Naive thymus-derived CD4-positive, alpha-beta T cell (primary cell): ENCODE measurements at places on chromosomes 6 and 20. TPM values are rescaled to one million over a fixed set of nuclear protein-coding genes. Genes with fewer than 3 reads are reported as not detected.
A peak's percentile ranks its signal among the peaks of the same experiment; 100 is the strongest.

HLA-DQB2 gene
- not detected for polyA plus RNA-seq

CENPW gene
- 2.6 TPM for polyA plus RNA-seq

GRCh38 chr6:37920667-37921066 is 101.1 kb downstream of the ZFAND3 start:
- peaks cover 20% of the 10 kb centered on the region for H3K4me1 ChIP-seq
- DNase-seq, result no peak
- H3K27me3 ChIP-seq, result no peaks in the 10 kb centered on the region

DNA sequence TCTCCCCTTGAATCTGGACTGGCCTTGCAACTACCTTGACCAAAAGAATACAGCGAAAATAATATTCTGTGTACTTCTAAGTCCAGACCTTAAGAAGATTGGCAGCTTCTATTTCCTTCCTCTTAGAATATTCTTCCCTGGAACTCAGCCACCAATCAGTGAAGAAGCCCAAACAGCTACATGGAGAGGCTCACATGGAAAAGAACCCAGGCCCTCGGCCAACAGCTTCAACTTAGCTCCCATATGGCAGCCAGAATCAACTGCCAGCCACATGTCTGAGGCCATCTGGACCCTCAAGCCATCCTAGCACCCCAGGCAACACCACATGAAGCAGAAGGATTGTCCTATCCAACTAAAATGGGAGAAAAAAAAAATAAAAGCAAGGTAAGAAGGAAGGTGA is 178.8 kb downstream of the IBTK start:
- H3K27ac ChIP-seq, result no peak overlapping the region
- no peak for DNase-seq
- no peaks in the 10 kb centered on the region for H3K4me1 ChIP-seq
- no peaks in the 10 kb centered on the region for H3K27me3 ChIP-seq
- no peak overlapping the region for H3K4me3 ChIP-seq

DNA sequence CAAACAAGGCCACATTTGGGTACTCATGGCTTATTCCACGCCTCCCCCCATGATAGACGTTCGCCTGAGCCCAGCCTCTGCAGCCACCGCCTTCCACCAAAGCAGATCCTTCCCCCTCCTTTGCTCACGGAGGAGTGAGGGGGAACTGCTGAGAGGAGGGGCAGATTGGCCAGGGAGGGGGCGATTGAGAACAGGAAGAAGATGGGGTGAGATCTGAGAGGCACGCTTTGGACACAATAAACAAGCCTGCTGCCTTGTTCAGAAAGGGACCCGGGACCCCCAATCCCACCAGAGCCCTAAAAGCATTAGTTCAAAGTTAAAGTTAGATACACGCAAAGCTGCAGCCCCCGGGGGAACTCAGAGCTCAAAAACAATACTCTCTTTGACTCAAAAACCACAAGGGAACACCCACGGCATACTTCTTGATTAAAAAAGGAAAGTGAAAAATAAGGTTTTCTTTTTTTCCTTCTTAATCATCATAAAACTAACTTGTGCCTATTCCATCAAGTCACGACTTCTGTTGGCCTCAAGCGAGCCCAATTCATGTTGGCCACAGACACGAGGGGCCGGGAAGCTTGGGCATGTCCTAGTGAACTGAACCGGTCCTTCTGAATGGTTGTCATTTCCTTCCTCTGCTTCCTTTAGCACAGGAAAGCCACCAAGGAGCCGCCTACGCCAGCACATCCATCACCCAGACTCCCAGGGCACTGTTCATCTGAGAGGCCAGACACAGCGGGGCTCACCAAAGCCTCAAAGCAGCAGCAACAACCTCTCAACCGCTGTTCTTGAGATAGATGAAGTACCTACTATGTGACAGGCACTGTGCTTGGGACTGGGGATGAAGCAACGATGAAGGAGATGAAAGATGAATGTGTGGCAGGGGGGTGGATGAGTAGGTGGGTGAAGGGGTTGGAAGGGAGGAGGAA is 44.7 kb downstream of the NFATC2 start:
- no peaks in the 10 kb centered on the region for H3K27me3 ChIP-seq
- H3K4me1 ChIP-seq, result peaks cover 83% of the 10 kb centered on the region
- peak overlapping the region; percentile 44 for H3K4me3 ChIP-seq
- H3K36me3 ChIP-seq, result no peaks in the 10 kb centered on the region
- H3K27ac ChIP-seq, result peak overlapping the region; percentile 71

- H3K4me1 ChIP-seq, result peaks cover 5% of the 10 kb centered on the region
- H3K36me3 ChIP-seq, result no peaks in the 10 kb centered on the region
- H3K27ac ChIP-seq, result no peak overlapping the region
Observed at GRCh38 chr6:13725570-13725969, 13.9 kb upstream of the RANBP9 start.

GRCh38 chr6:33966536-33966935 is 162.7 kb upstream of the MLN start:
- DNase-seq, result no peak
- H3K27me3 ChIP-seq, result no peaks in the 10 kb centered on the region
- no peaks in the 10 kb centered on the region for H3K36me3 ChIP-seq
- no peak overlapping the region for H3K4me3 ChIP-seq
- no peaks in the 10 kb centered on the region for H3K4me1 ChIP-seq

DNA sequence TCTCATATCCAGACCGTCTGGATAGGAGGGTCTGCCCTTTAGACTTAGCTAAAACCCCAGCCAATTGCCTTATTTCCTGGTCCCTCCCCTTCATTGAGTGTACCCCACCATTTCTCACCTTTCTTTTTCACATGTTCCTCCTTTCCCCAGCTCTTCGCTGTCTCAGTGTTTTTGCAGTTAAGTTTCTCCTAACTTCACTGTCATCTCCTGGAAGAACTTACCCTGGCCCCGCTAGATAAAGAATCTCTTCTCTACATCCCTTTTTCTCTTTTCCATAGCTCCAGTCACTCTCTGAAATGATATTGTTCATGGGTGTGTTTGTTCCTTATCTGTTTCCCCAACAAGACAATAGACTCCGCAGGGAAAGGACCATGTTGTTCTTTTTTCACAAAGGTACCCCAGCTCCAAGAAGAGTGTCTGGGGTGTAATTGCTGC is 208.8 kb downstream of the TSHZ2 start:
- DNase-seq, result no peak
- no peaks in the 10 kb centered on the region for H3K36me3 ChIP-seq
- H3K4me1 ChIP-seq, result no peaks in the 10 kb centered on the region
- H3K4me3 ChIP-seq, result no peak overlapping the region
- no peaks in the 10 kb centered on the region for H3K27me3 ChIP-seq

DNA sequence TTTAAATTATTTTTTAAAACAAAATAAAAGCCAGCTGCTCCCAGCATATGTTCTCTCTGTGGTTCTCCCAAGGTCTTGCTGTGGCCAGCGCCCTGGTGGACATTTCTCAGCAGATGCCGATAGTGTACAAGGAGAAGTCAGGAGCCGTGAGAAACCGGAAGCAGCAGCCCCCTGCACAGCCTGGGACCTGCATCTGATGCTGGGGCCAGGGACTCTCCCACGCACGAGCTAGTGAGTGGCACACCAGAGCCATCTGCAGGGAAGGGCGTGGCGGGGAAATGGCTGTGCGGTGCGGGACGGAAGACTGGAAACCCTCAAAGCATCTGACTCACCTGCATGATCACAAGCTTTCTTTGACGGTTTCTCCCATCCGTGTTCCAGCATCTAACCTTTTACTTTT is 16.5 kb downstream of the GFRA4 start:
- H3K27ac ChIP-seq, result no peak overlapping the region
- H3K4me1 ChIP-seq, result no peaks in the 10 kb centered on the region
- no peak for DNase-seq
- no peaks in the 10 kb centered on the region for H3K27me3 ChIP-seq
- H3K4me3 ChIP-seq, result no peak overlapping the region

DNA sequence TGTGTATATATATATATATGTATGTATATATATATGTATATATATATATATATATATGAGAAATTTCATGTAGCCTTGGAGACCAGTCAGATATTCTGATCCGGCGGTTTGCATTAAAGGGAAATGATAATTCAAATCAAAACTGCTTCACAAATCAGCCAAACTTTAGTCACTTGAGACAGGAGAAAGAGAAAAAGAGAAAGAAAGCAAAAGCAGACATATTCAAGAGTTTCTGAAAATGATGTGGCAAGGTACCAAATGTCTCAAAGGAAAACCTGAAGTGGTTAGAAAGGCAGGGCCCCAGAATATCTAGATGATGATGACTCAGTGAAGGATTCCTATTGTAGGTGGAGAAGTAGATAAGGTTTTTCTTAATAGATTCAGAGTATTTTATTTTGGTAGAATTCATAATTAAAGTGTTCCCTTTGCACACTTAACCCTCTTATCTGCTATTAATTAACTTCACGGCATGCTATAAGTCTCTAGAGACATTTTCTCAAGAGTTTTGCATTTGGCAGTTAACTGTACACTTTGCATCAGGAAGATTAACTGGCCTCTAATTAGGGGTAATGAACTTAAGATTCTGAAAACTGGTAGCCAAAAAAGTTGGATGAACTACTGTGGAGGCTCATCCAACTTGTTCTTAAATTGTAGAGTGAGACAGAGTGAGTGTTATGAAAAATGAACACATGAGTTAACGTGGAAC is 50.1 kb upstream of the ASF1A start:
- H3K27me3 ChIP-seq, result no peaks in the 10 kb centered on the region
- DNase-seq, result no peak
- H3K4me1 ChIP-seq, result no peaks in the 10 kb centered on the region
- H3K27ac ChIP-seq, result no peak overlapping the region
- H3K36me3 ChIP-seq, result no peaks in the 10 kb centered on the region
- H3K4me3 ChIP-seq, result no peak overlapping the region
